Stomach (tissue), 19 donors: ENCODE measurements at places on chromosomes 3 and 15.
A peak's percentile ranks its signal among the peaks of the same experiment; 100 is the strongest.

DNA sequence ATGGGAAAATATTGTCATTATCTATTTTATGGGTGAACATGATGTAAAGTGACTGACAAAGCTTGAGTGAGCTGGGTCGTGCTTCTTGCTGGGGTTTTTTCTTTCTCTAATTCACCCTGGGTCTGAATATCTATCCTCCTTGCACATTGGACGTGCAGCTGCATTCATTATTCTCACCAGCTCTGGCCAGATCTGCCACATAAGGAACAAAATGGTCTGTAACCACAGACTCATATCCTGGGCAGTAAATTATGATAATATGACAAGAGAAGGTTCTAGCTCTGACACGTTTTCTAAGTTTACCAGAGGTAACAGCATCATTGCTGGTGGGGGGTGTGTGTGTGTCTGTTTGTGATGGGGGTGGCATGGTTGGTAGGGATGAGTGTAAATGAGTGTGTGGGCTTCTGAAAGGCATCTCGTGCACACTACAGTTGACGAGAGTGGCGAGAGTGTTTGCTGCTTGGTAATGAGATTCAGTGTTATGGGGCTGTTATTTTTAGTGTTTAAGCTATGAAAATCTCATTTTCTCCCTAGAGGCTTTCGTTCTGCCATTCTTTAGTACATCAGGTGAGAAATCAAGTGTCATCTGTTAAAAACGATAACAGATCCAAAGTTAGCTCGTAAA lies 418.4 kb downstream of the PDCD6IP start:
- no peak for DNase-seq

DNA sequence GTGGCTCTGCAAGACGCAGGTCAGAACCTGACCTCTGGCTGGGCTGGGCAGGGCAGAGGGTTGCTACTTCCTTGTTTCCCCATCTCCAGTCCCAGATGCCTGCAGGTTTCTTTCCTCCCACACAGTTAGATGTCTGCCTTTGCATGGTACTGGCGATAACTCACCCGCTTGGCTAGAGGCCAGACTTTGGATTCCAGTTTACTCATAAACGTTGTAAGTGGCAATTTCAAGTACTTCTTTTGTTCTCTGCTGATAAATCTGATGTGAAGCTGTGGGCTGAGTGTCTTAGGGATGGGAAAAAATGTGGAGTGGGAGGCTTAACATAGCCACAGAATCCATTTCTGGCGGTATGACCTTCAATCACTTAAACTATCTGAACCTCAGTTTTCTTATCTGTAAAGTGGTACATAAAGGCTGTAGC lies 194.2 kb downstream of the EBLN2 start:
- peak; percentile 51 for DNase-seq

GRCh38 chr15:88015228-88015860 lies 241.2 kb downstream of the NTRK3 start:
- no peak for DNase-seq

GRCh38 chr15:31831596-31831995 lies 198.7 kb upstream of the CHRNA7 start:
- DNase-seq, result no peak

GRCh38 chr3:79973482-79973881 lies 205.7 kb upstream of the ROBO1 start:
- DNase-seq, result no peak

- no peak for DNase-seq
These were observed 13.0 kb downstream of the SUCLG2 start for GRCh38 chr3:67641451-67641850.

DNA sequence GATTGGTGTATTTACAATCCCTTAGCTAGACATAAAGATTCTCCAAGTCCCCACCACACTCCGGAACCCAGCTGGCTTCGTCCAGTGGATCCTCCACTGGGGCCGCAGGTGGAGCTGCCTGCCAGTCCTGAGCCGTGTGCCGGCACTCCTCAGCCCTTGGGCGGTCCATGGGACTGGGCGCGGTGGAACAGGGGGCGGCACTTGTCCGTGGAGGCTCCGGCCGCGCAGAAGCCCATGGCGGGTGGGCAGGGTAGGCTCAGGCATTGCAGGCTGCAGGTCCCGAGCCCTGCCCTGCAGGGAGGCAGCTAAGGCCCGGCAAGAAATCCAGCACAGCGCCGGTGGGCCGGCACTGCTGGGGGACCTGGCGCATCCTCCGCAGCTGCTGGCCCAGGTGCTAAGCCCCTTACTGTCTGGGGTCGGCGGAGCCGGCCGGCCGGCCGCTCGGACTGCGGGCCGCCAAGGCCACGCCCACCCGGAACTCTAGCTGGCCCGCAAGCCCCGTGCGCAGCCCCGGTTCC lies 3.5 kb upstream of the RNU5B-1 start:
- DNase-seq, result no peak

DNA sequence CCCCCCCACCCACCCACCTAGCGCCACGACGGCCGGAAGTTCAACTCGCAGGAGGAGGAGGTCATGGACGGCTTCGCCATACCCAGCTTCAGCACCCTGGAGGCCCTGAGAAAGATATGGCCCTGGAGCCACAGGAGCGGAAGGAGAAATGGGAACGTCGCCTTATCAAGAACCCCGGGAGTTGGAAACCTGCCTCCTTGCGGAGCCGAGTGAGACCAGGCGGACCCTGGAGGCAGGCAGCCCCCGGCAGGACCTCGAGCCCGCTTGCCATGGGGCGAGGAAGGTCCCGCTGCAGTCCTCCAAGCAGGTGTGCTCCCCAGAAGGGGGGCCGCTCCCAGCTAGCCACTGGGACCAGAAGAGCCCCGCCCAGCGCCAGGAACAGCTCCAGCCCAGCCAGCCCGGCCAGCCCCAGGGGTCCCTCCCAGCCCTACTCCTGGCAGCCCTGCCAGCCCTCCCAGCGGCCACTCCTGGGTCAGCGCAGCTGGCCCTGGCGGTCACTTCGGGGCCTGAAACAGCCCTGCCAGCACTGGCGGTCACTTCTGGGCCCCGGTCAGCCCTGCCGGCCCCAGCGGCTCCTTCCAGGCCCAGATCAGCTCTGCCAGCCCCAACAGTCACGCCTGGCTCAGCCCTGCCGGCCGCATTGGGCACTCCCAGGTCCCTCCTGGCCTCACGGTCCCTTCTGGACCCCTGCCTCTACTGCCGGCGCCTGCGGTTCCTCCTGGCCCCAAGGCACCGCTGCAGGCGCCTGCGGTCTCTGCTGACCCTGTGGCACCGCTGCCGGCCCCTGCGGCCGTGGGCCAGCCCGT lies 10.3 kb upstream of the ROPN1B start:
- DNase-seq, result no peak

- DNase-seq, result no peak
These were observed 62.7 kb downstream of the B3GNT5 start for GRCh38 chr3:183315739-183316138.

DNA sequence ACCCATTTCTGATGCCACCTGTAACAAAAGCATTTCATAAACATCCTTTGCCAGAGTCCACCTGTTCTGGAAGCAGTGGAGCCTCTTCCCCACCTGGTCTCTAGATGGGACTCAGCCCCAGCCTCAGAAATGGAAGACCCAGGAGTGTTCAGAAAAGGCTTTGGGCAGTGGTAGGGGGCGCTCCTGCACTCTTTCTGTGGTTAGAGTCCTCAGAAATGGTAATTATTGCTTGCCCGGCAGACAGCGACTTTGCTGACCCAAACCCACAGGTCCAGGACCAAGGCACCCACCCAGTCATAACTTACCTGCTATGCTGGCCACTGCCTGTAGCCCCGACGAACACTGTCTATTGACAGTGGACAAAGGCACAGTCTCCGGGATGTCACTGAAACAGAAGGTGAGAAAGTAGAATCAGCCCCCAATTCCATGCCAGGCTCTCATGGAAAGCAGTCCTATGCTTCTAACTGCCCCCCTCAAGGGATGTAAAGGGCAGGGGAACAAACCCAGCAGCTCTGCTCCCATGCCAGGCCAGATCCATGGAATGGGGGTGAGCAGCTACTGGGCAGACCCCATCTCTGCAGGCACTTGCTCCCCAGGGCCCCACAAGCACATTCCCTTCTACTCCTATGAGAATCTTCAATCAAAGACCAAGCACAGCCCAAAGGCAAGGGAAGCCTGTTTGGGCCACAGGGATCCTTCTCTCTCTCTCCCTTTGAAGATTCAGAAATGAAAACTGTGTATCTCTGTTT lies 5.1 kb downstream of the ACAA1 start:
- peak; percentile 25 for DNase-seq

DNA sequence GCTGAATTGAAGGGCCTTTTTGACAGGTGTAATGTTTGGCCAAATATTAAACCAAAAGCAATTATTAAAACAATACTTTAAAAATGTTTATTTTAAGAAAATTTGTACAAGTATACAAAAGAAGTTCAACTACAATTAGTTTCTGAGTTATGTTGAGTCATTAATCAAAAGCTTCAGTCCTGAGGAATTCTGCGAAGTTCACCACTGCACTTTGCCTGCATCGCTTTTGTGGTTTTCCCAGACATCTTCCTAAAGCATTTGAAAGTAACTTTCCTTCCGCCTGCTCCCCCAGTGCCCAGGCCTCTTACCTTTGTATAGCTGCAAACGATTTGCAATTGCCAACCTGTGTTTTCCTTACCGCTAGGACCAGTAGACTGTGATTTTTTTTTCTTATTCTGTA lies 69.5 kb downstream of the KCNAB1 start:
- no peak for DNase-seq

DNA sequence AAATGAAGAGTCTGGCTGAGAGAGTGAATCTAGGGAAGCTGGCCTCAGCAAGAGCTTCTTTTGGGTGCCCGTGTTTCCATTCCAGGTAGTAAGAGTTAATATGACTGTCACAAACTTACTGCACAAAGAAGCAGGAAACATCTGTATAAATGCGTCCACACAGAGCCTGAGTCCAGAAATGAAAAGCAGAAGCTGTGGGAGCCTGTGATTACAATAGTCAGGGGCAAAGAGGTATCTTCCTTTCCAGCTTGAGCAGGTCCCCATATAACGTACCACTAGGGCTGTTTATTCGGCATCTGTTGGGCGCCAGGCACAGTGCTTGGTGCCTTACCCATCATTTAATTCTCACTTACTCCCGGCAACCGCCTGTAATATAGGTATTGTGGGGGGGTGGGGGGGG lies 40.5 kb upstream of the B3GNT5 start:
- DNase-seq, result no peak

GRCh38 chr15:70276401-70276800 lies 178.7 kb upstream of the TLE3 start:
- no peak for DNase-seq

DNA sequence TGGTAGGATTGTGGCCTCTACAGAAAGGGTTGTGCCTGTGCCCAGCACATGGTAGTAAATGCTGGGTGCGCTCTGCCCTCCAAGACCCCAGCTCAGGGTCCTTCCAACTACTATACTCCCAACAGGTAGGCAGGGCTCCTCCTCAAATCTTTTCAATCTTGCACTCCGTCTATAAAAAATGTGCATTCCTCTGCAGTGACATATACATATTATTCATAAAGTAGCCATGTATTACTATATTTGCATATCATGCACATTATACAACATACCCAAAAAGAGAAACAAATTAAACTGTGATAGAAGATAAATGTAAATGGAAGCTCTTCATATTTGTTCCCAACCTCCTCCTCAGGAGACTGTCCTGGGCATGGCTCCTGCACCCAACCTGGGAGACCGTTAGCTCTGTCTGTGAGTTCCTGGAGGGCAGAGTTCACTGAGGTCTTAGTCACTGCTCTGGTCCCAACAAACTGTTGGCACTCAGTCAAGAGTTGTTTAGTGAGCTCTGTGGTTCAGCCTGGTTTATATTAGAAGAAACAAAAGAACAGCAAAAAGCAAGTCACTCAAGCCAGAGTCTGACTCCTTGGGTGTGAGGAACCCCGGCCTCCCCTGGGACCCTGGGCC lies 47.7 kb upstream of the GRIP2 start:
- DNase-seq, result no peak

DNA sequence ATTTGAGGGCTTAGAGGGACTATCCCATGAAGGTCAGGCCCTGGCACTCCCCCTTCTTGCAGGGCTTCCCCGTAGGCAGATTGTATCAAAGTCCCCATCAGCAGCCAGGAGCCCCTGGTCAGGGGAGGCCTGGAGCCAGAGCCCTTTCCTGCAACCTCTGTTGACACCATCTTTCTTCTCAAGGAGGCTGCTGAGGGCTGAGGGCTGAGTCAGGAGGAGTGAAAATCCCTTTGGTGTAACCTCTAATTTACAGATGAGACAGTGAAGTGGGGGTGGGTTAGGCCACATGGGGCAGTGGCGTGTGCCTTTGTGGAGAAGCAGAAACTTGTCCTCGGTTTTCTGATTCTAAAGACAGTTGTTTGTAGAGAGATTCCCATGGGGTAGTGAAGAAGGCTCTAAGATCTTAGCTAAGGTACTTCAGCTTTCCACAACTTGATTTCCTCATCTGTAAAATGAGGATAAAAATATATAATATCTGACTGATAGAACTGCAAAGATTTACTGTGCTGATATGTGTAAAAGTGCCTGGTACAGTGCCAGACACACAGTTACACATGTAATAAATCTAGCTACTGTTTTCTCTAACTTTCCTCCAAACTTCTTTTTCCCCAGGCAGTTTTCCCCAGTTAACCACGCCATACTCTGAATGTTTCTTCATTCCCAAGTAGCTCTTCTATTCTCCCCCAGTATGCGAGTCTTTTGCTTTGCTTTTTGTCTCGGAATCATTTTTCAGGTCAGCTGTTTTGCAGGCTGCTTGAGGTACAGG lies 249.4 kb upstream of the TPM1 start:
- no peak for DNase-seq

DNA sequence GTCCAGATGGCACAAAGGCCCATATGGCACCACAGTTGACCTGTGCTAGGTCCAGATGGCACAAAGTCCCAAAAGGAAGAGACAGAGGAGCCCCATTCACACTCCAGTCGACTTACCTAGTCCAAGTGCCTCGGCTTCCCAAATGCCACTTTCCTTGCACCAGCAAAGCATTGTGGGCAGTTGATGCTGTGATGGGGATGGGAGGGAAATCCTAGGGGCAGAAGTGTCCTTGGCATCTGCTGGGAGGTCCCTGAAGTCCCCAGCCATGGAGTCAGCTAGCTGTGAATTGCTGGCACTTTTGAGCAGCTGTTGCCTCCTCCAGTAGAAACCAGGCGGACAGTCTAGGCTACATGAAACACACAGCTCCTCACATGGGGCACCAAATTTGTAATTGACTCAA lies 60.3 kb upstream of the SIAH2 start:
- no peak for DNase-seq

- DNase-seq, result peak; percentile 89
These were observed 1039.2 kb downstream of the ROBO1 start for GRCh38 chr3:78728406-78729145.
